ENCODE measurements at places on chromosomes 1 and 21.

GRCh38 chr1:18954270-18955071 lies 2.0 kb downstream of the IFFO2 start:
- no peak for DNase-seq

- no peak for DNase-seq
These were observed 10.0 kb downstream of the ZNF672 start for GRCh38 chr1:248847956-248848561.

- no peak for DNase-seq
These were observed 351.1 kb upstream of the AJAP1 start for GRCh38 chr1:4303303-4303702.

DNA sequence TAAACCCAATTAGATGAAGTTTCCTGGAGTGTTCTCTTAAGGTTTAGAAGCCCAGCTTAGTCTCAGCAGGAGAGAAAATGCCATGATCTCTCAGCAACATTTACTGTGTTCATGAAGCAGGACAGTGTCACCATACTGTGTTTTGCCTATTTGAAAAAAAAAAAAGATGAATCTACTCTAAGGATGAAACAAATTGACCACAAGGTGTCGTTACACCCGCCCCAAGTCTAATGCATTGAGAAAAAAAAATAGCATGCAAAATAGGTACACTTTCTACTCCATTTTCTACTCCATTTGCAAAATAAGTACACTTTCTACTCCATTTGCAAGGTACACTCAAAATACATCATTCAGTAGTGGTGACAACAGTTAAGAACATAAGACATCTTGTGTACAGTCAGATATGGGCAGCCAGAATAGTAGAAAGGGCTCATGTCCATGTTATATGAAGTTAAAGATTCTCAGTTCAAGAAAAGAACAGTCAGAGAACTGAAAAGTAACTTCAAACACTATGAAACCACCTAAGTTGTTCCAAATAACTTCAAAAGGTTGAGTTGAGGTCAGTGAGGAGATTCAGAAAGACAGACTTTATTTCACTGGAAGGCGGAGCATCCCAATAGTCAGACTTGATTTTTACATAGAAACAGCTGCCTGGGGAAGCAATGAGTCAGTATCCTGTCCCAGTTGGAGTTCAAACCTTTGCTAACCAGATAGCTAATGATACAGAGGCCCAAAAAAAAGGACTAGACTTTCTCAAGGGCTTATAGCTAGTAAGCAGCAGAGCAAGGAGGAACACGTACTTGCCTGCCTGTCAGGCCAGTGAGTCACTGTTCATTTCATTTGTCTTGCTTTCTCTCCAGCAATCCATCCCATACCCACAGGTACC lies 13.3 kb downstream of the PLPPR5 start:
- no peak for DNase-seq

- DNase-seq: no peak
These were observed 57.0 kb upstream of the RGS7 start for GRCh38 chr1:241413974-241414373.
